GM12878 (cell line): ENCODE measurements at places on chromosomes 2 and 18. TPM values are rescaled to one million over a fixed set of nuclear protein-coding genes. Genes with fewer than 3 reads are reported as not detected.

- DNase-seq: no peak
- no peaks in the 10 kb centered on the region for H3K36me3 ChIP-seq
- no peaks in the 10 kb centered on the region for H3K27me3 ChIP-seq
- peak within 1 kb of the TSS; percentile 81 for H3K27ac ChIP-seq
- H3K4me1 ChIP-seq: peaks cover 46% of the 10 kb centered on the region
Measured at GRCh38 chr2:17816396-17817245, at the start of gene MSGN1. MSGN1 (plus strand) TSS chr2:17816460; CDS start chr2:17816519, 59 bp downstream.

DNA sequence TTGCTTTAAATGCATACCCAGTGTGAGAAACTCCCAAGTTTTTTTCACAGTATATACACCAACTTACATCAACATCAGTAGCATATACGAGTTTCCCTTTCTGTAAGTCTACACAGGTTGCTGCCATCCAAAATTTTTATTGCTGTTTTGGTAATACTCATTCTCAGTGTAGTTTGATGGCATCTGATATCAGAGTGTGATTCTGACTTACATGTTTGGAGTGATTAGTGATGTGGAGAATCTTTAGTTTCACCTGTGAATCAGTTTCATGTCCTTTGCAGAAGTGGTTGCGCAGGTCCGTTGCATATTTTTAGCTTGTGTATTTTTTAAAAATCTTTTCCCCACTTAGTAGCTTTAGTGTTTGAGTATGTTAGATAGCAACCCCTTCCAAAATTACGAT lies 50.1 kb downstream of the CCDC74A start:
- peaks cover 44% of the 10 kb centered on the region for H3K4me1 ChIP-seq
- H3K27me3 ChIP-seq: no peaks in the 10 kb centered on the region
- peak overlapping the region; percentile 69 for H3K27ac ChIP-seq
- DNase-seq: no peak
- no peaks in the 10 kb centered on the region for H3K36me3 ChIP-seq
- peak overlapping the region; percentile 44; the same call in 1 of the 2 replicates for H3K4me3 ChIP-seq

DNA sequence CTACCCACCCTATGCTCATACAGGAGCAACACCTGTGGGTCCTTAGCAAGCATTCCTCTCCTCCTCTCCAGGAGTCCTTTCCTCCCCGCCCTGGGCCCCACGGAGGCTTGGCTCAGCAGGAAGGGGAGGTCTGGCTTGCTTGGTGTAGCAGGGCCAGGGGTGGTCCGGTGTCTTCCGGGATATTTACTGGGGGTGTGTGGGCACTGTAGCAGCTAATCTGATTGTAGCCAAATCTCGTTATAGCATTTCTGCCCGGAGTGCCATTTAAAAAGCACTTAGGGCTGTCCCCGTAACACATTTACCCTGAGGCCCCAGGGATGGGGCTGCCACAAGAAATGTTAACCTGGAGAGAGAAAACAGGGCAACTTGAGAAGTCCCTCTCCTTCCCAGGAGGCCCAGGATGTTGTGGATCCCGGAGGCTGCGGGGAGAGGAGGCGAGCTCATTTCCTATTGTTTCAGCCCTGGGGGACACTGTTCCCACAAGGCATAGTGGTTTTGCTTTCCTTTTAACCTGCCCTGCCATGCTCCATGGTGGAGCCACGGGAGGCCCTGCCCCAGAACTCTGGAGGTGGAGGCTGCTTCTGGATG lies 134.5 kb downstream of the CLIP4 start:
- no peak overlapping the region for H3K4me3 ChIP-seq
- no peaks in the 10 kb centered on the region for H3K36me3 ChIP-seq
- H3K4me1 ChIP-seq: peaks cover 3% of the 10 kb centered on the region; the same call in 1 of the 2 replicates
- no peak for DNase-seq
- no peaks in the 10 kb centered on the region for H3K27me3 ChIP-seq

DNA sequence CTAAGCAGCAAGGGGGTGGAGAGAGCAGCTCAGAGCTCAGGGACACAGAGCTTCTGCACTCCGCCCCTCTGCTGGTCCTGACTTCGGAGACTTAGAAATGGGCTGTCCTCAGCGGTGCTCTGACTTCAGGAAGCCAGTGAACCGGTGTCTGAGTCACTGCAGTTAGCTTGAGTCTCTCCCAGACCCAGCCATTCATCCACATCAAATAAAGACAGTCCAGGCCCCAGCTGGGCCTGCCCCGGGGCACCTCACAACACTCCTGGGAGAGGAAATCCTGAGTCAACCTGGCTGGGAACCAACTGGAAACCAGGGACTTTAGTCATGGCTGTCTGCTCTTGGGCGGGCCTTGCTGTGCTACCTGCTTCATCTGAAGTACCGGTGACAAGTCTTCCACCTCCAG lies 5.4 kb upstream of the ITGB6 start:
- H3K36me3 ChIP-seq: no peaks in the 10 kb centered on the region; the same call in 1 of the 2 replicates
- DNase-seq: no peak
- H3K4me3 ChIP-seq: no peak overlapping the region
- peaks cover 31% of the 10 kb centered on the region for H3K4me1 ChIP-seq

GRCh38 chr18:9716780-9717563 lies 8.9 kb downstream of the RAB31 start:
- H3K4me3 ChIP-seq: no peak overlapping the region; the same call in 1 of the 2 replicates
- peaks cover 11% of the 10 kb centered on the region for H3K4me1 ChIP-seq
- 0 out of 2 replicates have a peak overlapping the region, but pooled peaks have one; percentile 6 for H3K27ac ChIP-seq
- no peaks in the 10 kb centered on the region for H3K36me3 ChIP-seq
- peak; percentile 35 for DNase-seq

DNA sequence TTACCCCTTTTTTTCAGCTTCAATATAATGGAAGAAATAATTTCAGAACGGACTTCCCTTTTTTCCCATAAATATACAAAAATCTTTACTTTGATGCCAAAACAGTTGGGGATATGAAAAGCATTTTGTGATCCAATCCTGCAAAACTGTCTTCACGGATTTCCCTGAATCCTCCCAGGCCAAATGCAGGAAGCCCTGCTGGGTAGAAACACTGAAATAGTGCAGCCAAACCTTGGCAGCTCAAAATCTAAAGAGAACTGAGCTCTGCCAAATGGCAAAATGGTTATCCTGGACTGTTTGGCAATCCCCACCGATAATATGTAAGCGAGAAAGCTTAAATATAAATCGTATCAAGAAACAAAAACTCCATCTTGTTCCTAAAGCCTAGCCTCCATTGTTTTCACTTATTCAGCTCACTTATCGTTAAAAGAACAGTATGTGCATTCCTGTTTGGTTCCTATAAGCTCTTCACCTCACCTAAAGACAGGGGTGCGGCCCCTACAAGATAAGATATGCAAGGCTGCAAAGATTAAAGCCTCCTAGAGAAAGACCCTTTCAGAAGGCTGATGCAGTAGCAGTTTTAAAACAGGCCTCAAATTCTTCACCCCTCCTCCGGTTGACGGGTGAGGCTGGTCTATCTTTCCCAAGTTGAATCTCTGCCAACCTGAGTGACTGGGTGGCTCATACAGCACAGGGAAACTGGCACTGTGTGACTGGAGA lies 48.6 kb downstream of the LAMA1 start:
- no peaks in the 10 kb centered on the region; the same call in 1 of the 2 replicates for H3K27me3 ChIP-seq
- no peak overlapping the region for H3K4me3 ChIP-seq
- no peak for DNase-seq
- H3K36me3 ChIP-seq: no peaks in the 10 kb centered on the region

DNA sequence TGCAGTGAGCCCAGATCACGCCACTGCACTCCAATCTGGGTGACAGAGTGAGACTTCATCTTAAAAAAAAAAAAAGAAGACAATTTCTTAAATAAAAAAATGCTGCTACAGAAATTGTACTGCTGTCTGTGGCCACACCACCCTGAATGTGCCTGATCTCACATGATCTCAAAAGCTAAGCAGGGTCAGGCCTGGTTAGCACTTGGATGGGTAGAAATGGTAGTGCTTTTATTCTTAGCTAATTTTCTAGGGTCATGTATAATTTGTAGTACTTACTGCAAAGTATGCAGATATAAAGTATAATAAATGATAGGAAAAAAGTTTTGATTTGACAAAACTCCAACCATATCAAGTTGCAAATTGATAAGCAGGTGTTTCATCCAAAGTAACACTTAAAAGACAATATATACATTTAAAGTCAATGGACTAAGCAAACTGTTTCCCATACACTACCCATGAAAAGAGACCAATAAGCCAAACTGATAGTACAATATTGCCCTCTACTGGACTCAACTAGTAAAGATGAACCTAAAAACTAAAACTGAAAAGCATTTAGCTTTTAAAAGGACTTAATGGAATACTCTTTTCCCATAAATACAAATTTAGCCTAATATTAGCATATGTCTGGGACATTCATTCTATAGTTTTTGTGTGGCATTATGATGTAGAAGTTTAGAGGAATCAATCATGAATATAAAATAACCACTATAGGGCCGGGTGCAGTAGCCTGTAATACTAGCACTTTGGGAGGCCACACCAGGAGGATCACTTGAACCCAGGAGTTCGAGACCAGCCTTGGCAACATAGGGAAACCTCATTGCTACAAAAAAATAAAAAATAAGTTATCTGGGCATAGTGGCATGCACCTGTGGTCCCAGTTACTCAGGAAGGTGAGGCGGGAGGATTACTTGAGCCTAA lies 18.6 kb upstream of the PEX13 start:
- no peaks in the 10 kb centered on the region; the same call in 1 of the 2 replicates for H3K4me1 ChIP-seq
- no peak for DNase-seq
- H3K27ac ChIP-seq: no peak overlapping the region

DNA sequence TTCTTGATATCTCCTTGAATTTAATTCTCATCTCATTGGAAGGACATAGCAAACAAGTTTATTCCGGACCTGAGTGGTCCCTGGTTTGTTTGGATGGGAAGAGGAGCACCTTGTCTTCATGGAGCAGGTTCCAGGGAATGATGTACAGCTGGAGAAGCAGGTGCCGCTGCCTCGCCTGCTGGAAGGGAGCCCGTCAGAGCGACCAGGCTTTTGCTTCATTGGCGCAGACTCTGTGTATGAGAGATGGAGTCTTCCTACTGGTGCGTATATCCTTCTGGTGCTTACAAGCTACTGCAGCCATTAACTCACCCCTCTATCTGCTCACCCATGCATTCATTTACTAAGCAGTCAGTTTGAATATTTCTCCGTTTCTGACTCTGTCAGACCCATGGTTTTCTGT lies 11.6 kb upstream of the ALLC start:
- no peaks in the 10 kb centered on the region for H3K27me3 ChIP-seq
- H3K4me3 ChIP-seq: no peak overlapping the region
- peaks cover 7% of the 10 kb centered on the region for H3K4me1 ChIP-seq
- no peaks in the 10 kb centered on the region for H3K36me3 ChIP-seq
- no peak for DNase-seq

DNA sequence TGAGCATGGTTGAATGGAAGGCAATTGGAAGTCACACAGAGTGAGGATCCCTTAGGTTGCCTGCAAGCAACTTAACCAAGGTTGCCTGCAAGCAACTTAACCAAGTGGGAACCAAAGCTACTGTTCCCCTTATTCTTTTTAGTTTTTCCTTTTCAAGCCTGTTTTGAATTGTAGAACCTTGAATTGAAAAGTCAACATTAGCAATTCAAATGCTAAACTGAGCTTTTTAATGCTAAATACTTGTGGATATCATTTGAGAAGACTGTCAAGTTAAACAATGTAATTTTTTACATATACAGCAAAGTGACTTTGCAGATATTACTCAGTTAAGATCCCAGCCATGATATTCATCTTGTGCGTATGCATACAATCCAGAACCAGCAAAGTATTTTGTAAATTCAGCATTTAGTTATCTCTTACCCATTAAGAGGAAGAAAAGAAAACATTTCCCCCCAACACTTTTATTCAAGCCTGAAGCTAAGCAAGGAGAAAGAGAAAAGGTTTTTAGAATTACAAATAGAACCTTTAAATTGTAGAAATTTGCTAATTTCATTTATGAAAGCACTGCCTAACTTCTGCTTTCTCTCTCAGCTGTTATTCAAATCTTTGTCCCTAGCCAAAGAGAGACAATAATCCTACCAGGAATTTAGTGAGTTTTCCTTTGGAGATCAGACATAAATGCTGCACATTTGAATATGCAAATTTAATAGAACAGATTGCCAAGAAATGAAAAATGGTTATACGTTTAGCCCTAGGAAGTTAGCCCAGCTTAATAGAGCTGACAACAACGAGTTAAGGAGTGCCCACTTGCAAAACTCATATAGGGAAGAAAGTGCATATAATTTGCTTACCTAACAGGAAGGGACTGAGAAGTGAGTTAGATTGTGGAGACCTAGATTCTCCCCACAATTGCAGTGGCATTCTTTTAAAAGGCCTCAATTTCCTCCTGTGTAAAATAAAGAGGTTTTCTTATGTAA lies 643.2 kb upstream of the PIK3C3 start:
- H3K4me3 ChIP-seq: no peak overlapping the region
- no peaks in the 10 kb centered on the region for H3K27me3 ChIP-seq
- H3K27ac ChIP-seq: no peak overlapping the region
- no peak for DNase-seq
- no peaks in the 10 kb centered on the region for H3K4me1 ChIP-seq
- no peaks in the 10 kb centered on the region for H3K36me3 ChIP-seq

DNA sequence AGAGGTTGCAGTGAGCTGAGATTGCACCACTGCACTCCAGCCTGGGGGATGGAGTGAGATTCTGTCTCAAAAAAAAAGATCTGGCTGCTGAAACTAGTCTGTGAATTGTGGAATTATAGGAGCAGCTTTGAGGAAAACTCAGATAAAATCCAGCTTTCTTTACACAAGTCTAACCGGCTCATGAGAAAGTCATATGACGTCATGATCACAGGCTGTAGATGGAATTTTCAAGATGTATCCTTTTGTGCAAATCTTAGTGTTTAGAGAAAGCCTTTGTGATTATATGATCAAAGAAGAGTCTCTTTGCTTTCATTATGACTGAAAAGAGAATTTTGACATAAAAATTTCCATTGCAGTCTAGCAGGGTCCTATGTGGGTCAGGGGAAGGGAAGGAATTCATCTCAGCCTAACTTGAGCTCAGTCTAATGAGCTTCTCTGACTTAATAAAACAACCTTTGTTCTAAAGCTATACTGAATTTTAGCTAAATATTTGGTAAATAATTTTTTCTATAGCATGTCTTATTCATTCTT lies 90.2 kb upstream of the NCK2 start:
- H3K4me3 ChIP-seq: no peak overlapping the region
- DNase-seq: no peak
- no peaks in the 10 kb centered on the region for H3K36me3 ChIP-seq
- no peaks in the 10 kb centered on the region for H3K27me3 ChIP-seq
- H3K27ac ChIP-seq: no peak overlapping the region
- H3K4me1 ChIP-seq: no peaks in the 10 kb centered on the region

The AQP12B gene
- not detected in 2 replicates for total RNA-seq

The ASAP2 gene
- 0.10 and 0.13 TPM in 2 replicates for total RNA-seq

The SLC9A2 gene
- total RNA-seq: 0.80 and 1.2 TPM in 2 replicates

The TRPM8 gene
- not detected in 2 replicates for total RNA-seq

The ITGA4 gene
- 75.0 and 87.9 TPM in 2 replicates for total RNA-seq

The SERPINB12 gene
- not detected in 2 replicates for total RNA-seq

The DNAJC5G gene
- total RNA-seq: not detected in 2 replicates

The NT5C1B gene
- not detected in 2 replicates for total RNA-seq

The TANC1 gene
- 0.48 and 0.59 TPM in 2 replicates for total RNA-seq

The KCNE4 gene
- total RNA-seq: not detected in 2 replicates
